ENCODE measurements at places on chromosomes 12 and 14. TPM values are rescaled to one million over a fixed set of nuclear protein-coding genes. Genes with fewer than 3 reads are reported as not detected.
A peak's percentile ranks its signal among the peaks of the same experiment; 100 is the strongest.

Gene DHRS2
- total RNA-seq: 0.69 TPM

- no peak overlapping the region for H3K4me3 ChIP-seq
- no peaks in the 10 kb centered on the region for H3K4me1 ChIP-seq
- peaks cover 6% of the 10 kb centered on the region for H3K27me3 ChIP-seq
- H3K27ac ChIP-seq: no peak overlapping the region
- no peak for DNase-seq
Observed at GRCh38 chr12:13340149-13340548, 143.6 kb downstream of the EMP1 start.

Gene DAO
- total RNA-seq: not detected

- H3K27me3 ChIP-seq: no peaks in the 10 kb centered on the region
- H3K27ac ChIP-seq: no peak overlapping the region
- H3K4me3 ChIP-seq: no peak overlapping the region
- peaks cover 7% of the 10 kb centered on the region for H3K4me1 ChIP-seq
Observed at GRCh38 chr14:104639885-104640548, 35.4 kb upstream of the TMEM179 start.

DNA sequence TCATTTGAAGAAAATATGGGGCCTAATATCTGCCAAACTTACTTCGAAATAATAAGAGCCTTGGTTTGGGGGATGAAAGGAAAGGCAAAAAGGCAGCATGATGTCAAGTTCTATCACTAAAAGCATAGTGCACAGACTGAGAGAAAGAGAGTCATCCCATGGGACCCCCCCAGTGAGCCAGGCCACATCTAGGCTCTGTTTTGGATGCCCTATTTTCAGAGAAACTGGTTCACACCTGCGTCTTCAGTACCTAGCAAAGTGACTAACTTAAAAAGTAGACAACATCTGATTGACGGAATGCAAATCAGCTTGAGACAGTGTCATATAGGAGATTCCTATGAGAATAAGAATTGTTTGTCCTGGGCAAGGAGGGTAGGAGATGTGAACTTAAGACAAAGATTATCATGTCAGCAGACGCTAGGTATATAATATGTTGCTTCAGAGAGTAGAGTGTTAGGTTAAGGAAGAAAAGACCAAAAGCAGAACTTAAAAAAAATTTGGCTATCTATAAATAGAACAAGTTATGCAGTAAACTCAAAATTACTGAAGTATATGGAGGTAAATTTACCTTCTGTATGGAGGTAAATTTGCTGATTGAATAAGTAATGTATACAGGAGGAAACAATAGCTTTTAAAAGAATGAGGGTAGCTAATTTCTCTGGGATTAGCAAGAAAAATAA lies 148.2 kb downstream of the SLC41A2 start:
- H3K4me1 ChIP-seq: no peaks in the 10 kb centered on the region
- no peak overlapping the region for H3K4me3 ChIP-seq
- no peaks in the 10 kb centered on the region for H3K27me3 ChIP-seq
- no peaks in the 10 kb centered on the region for H3K36me3 ChIP-seq
- H3K27ac ChIP-seq: no peak overlapping the region

DNA sequence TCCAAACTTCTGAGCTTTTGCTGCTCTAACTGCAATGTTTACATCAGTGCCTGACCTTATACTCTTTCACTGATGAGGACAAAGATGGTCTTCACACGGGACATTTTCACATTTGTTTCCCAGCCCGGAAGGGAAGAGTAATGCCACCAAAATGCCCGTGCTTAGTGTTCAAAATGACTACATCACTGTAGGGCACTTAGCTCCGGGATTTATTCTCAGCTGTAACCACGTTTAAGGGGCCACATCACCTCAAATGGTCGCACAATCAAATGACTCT lies 2.9 kb downstream of the GSG1 start:
- no peak for DNase-seq
- peak overlapping the region; percentile 85 for H3K27ac ChIP-seq
- H3K4me3 ChIP-seq: peak overlapping the region; percentile 79
- H3K4me1 ChIP-seq: peaks cover 9% of the 10 kb centered on the region
- H3K27me3 ChIP-seq: no peaks in the 10 kb centered on the region

Gene TBX3
- total RNA-seq: 88.1 TPM

DNA sequence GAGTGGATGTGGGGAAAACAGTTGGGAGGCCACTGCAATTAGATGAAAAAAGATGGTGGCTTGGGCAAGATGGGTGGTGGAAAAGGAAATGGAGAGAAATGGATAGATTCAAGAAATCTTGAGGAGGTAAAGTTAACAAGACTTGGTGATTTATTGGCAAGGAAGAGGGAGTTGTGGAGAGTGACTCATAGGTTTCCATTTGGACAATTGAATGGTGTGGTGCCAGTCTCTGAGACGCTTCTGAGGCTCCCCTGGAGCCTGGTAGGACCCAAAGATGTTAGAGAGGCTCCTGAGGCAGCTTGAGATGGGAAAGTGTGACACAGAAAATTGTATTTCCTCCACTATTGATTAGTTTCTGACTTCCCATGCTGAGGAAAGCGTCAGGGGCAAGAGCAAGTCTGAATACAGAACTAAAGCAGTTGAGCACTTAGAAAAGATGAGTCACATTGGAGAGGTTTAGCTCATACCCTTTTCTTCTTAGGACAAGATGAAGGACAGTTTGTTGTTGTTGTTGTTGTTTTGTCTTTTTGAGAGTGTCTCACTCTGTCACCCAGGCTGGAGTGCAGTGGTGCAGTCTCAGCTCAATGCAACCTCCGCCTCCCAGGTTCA lies 4.5 kb downstream of the PRPF40B start:
- no peak overlapping the region for H3K27ac ChIP-seq
- peaks cover 5% of the 10 kb centered on the region for H3K36me3 ChIP-seq
- H3K4me3 ChIP-seq: no peak overlapping the region

Gene MYF5
- total RNA-seq: not detected

Gene FAM161B
- 1.1 TPM for total RNA-seq

GRCh38 chr12:84964048-84964447 lies 51.4 kb upstream of the SLC6A15 start:
- H3K27ac ChIP-seq: no peak overlapping the region
- no peaks in the 10 kb centered on the region for H3K4me1 ChIP-seq

GRCh38 chr12:57452181-57452936 lies 2.7 kb upstream of the INHBE start:
- H3K36me3 ChIP-seq: no peaks in the 10 kb centered on the region
- no peaks in the 10 kb centered on the region for H3K4me1 ChIP-seq
- H3K27ac ChIP-seq: no peak overlapping the region

GRCh38 chr14:38618514-38618913 lies 362.6 kb upstream of the CLEC14A start:
- DNase-seq: no peak
- H3K27ac ChIP-seq: no peak overlapping the region
- H3K27me3 ChIP-seq: no peaks in the 10 kb centered on the region
- no peak overlapping the region for H3K4me3 ChIP-seq

DNA sequence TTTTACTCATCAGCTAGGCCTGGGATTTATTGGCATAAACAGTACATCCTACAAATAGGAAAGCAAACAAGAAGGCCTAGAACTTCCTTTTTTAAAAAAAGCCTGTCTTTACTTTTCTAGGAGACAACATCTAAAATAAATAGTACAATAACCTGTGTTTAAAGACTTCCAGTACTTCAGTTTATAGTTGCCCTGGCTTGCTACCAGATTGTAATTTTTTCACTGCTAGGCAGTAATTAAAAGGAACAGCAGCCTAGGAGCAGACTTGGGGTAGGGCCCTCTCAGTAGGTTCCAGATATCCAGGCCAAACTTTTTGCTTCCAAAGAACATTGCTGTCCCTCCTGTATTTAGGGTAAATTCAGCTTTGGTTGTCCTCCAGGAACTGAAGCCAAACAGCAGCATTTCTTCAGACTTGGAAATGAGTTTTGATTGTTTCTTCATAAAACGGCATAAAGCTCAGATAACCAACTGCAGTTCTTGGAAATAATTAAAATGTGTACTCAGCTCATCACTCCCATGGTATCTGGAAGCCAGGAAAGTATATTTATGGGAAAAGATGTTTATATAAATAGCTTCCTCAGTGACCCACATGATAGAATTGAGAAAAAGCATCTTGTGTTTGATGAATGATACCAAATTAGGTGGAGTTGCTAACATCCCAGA lies 61.7 kb downstream of the PPP1R36 start:
- no peaks in the 10 kb centered on the region for H3K36me3 ChIP-seq
- H3K4me1 ChIP-seq: no peaks in the 10 kb centered on the region
- H3K27me3 ChIP-seq: no peaks in the 10 kb centered on the region
- no peak for DNase-seq
- H3K27ac ChIP-seq: no peak overlapping the region
- no peak overlapping the region for H3K4me3 ChIP-seq

Gene SIX4
- total RNA-seq: 14.2 TPM

Gene OVCH1
- total RNA-seq: 0.43 TPM

GRCh38 chr12:56884421-56884820 lies 49.8 kb downstream of the SDR9C7 start:
- no peaks in the 10 kb centered on the region for H3K4me1 ChIP-seq
- no peaks in the 10 kb centered on the region for H3K36me3 ChIP-seq
- no peak overlapping the region for H3K27ac ChIP-seq
- H3K27me3 ChIP-seq: no peaks in the 10 kb centered on the region

Gene LHX5
- total RNA-seq: not detected

Gene MOK
- total RNA-seq: 135 TPM

Gene KRT80
- total RNA-seq: 0.09 TPM

GRCh38 chr12:9667403-9668160 lies 1.9 kb upstream of the CLEC2D start:
- H3K27ac ChIP-seq: no peak overlapping the region
- H3K4me1 ChIP-seq: no peaks in the 10 kb centered on the region
- DNase-seq: no peak
- peaks cover 19% of the 10 kb centered on the region for H3K36me3 ChIP-seq
- no peak overlapping the region for H3K4me3 ChIP-seq

DNA sequence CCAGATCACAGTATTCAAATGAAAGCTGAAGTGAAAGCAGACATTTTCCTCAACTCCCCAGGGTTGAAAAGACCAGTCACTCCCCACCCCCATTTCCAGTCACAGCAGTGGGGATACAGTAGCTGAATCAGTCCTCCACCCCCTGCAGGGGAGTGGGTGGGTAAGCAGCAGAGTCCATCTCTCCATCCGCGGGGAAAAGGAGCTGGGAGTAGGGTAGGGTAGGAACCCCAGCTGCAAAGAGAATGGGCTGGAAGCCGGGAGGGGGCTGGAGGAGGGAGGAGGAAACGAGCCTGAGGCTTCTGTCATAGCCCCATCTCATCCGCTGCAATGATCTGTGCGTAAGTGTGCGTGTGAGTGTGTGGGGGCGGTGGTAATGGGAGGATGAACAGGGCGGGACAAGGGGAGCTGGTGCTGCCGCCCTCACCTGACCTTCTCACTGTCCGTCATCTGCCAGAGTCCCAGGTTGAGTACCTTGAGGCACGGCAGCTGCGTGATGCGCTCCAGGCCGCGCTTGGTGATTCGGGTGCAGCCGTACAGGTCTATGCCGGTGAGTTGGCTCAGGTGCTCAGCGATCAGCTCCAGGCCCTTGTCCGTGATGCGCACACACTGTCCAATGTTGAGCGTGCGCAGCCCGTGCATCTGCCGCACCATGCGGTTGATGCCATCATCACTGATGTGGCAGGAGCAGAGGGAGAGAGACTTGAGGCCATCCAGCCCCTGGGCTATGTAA lies 1.8 kb downstream of the FBXL14 start:
- peak overlapping the region; percentile 54 for H3K27ac ChIP-seq
- peaks cover 16% of the 10 kb centered on the region for H3K4me1 ChIP-seq
- peak; percentile 81 for DNase-seq
- H3K4me3 ChIP-seq: peak overlapping the region; percentile 81

DNA sequence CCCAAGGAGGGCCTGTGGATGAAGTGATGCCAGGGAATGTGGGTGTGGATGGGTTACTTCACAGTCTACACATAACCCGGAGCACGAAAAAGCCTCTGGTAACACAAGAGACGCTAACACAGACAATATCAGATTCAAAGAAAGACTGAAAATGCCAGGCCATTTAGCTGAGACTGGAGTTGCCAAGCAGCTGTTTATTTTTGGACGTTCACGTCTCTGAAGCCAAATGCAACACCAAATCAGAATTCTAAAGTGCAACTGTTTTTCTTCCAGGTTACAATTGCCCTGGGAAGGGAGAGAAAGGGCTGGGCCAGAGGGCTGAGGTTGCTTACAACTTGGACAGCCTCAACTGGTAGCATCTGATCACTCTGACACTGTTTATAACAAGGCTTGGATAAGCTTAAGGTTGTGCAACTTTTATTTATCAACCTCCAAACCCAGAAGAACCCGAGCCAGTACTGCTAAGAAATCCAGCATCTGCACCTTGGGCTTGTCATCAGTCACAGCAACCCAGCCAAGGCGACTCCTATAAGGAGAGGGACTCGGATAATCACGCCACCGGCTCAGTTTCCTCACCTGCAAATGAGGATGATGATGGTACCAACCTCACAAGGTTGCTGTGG lies 24.8 kb downstream of the NUAK1 start:
- no peaks in the 10 kb centered on the region for H3K27me3 ChIP-seq
- H3K4me1 ChIP-seq: peaks cover 42% of the 10 kb centered on the region
- no peak for DNase-seq
- H3K36me3 ChIP-seq: peaks cover 38% of the 10 kb centered on the region
- H3K27ac ChIP-seq: no peak overlapping the region

- no peaks in the 10 kb centered on the region for H3K27me3 ChIP-seq
- H3K4me1 ChIP-seq: no peaks in the 10 kb centered on the region
- H3K4me3 ChIP-seq: no peak overlapping the region
- DNase-seq: no peak
- H3K27ac ChIP-seq: no peak overlapping the region
Observed at GRCh38 chr14:50953502-50953901, 9.2 kb upstream of the PYGL start.

Gene MYH6
- not detected for total RNA-seq

Gene TMEM179
- total RNA-seq: 11.9 TPM

Gene JAG2
- 7.3 TPM for total RNA-seq

Gene OTX2
- total RNA-seq: 375 TPM

Gene PARP11
- total RNA-seq: 19.1 TPM

GRCh38 chr14:87994974-87995373 lies 2.0 kb upstream of the GALC start:
- peaks cover 15% of the 10 kb centered on the region for H3K4me1 ChIP-seq
- no peaks in the 10 kb centered on the region for H3K27me3 ChIP-seq
- peak overlapping the region; percentile 21 for H3K4me3 ChIP-seq
- DNase-seq: no peak
- H3K27ac ChIP-seq: no peak overlapping the region
- no peaks in the 10 kb centered on the region for H3K36me3 ChIP-seq

GRCh38 chr12:103085541-103085940 lies 128.1 kb downstream of the ASCL1 start:
- no peaks in the 10 kb centered on the region for H3K4me1 ChIP-seq
- no peaks in the 10 kb centered on the region for H3K36me3 ChIP-seq
- no peak overlapping the region for H3K4me3 ChIP-seq
- no peak for DNase-seq
- H3K27ac ChIP-seq: no peak overlapping the region
- no peaks in the 10 kb centered on the region for H3K27me3 ChIP-seq

All from endodermal cell (in vitro differentiated cells).